ENCODE measurements at places on chromosomes 12 and 14.
A peak's percentile ranks its signal among the peaks of the same experiment; 100 is the strongest.

- DNase-seq = no peak
These were observed 84.2 kb downstream of the AACS start for GRCh38 chr12:125149160-125150108.

DNA sequence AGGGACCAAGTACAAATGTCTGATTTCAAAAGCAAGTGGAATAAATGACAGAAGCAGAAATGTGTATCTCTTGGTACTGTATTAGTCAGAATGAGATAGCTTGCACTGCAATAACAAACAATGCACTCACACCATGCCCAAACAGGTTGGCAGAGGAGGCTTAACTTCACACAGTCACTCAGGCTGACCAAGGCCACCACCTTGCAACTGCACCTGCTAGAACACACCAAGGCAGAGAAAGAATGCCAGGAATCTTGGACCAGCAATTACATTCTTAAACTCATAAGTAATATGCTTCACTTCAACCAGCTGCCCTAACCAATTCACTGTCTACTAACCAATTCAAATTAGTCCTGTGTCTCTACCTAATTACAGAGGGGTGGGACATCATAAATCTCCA is 378.3 kb downstream of the BCL11B start:
- no peak for DNase-seq

- no peak for DNase-seq
These were observed 63.5 kb downstream of the ELK3 start for GRCh38 chr12:96257550-96258103.

GRCh38 chr12:85955127-85955526 is 81.0 kb downstream of the NTS start:
- DNase-seq = no peak

DNA sequence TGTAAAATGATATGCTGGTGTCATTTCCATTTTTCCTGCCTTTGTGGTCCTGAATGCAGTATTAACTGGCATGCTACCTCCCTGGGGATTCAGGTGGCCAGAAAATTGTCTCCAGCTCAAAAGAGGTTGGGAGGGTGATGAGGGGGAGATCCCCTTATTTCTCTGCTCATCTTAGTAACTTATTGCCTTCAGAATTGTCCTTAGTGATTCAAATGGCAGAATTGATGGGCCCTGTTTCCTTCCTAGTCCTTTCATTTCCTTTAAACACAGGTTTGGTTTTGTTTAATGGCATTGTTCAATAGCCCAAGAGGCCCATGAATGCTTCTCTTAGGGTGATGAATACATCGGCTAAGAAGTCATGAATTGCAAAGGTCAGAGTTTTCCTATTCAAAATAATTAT is 207.0 kb downstream of the SLC41A2 start:
- no peak for DNase-seq

- DNase-seq = no peak
These were observed 47.3 kb downstream of the ELK3 start for GRCh38 chr12:96241431-96241830.

DNA sequence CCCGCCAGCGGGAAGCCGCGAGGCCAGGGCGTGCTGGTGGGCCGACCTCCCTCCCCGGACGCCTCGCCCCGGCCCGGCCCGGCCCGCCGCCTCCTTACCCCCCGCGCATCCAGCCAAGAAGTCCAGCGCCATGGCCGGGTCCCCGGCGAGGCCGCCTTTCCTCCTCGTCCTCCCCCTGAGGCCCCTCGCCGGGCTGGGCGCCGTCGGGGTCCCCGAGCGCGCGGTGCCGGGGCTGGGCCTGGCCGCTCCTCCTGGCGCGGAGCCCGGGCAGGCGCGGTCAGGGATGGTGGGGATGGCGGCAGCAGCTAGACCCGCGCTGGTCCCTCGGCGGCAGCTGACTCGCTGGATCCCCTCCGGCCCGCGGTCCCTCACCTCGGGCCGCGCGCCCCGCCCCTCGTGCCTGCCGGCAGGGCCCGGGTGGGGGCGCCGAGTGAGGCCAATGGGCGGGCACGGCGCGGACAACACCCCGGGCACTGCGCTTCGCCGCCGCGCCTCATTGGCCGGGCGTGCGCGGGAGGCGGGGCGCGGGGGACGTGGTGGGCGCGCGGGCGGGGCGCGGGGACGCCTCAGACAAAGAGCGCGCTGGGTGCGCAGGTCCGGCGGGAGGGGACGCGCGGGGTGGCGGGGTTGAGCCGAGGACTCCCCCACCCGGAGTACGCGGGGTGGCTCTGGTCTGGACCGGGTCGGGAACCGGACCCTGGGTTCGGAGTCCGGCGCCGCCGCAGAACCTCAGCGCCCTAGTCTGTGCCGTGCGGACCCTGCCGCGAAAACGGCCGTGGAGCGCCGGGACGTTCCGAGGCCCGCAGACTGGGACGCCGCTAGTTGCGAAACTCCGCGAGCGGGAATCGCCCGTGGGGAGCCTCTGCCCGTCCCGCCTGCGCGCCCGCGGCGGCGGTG is at the start of gene SLC25A29:
Gene SLC25A29, minus strand, starts transcription at position 344 of the 897 bp plus-strand sequence. Its CDS starts 212 bp downstream, at position 132.
- DNase-seq = peak; percentile 74

- no peak for DNase-seq
These were observed 67.1 kb upstream of the KRR1 start for GRCh38 chr12:75578546-75578945.
